ENCODE measurements at places on chromosomes 4 and X.

- DNase-seq, result no peak
Measured at GRCh38 chr4:100114909-100115308, 75.4 kb downstream of the DDIT4L start.

DNA sequence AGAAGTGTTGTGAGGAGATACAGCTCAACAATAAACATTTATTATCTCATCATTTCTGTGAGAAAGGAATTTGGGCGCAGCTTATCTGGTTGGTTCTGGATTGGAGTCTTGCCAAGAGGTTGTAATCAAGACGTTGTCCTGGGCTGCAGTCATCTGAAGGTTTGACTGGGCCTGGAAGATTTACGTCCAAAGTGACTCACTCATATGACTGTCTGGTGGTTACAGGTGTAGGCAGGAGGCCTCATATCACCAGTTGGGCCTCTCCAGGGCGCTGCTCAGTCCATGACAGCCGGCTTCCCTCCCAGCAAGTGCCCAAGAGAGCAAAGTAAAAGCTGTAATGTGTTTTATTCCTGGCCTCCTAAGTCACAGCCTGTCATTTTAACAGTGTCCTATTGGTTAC lies 106.3 kb downstream of the USP46 start:
- no peak for DNase-seq

- DNase-seq, result no peak
Measured at GRCh38 chr4:104930298-104930697, 216.4 kb upstream of the TET2 start.

DNA sequence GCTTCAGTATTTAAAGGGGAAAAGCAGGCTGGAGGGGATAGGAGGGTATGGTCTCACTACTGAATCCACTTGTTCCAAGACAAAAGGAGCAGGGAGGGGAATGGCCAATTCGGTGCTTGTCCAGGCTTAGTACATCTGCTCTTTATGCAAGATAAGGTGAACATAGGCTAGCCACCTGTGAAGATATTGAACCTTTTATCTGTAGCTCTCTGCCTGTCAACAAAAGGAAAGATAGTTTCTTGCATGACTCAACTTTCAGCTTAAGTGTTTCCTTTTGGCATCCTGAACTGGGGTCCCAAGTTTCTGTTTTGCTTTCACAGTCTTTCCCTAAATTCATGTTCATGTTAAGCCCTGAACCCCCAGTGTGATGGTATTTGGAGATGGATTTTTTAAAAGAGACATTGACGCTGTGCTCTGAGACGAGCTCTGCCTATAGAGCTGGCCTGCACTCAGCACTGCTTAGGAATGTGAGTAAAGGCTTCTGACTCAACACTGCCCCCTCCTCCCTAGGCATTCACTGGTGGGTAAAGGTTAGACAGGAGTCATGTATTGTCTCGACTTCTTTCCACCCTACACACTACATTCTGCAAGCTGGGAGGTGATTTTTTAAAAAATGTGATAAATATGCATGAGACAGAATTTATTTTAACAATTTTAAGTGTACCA lies 28.2 kb downstream of the FAM149A start:
- no peak for DNase-seq

DNA sequence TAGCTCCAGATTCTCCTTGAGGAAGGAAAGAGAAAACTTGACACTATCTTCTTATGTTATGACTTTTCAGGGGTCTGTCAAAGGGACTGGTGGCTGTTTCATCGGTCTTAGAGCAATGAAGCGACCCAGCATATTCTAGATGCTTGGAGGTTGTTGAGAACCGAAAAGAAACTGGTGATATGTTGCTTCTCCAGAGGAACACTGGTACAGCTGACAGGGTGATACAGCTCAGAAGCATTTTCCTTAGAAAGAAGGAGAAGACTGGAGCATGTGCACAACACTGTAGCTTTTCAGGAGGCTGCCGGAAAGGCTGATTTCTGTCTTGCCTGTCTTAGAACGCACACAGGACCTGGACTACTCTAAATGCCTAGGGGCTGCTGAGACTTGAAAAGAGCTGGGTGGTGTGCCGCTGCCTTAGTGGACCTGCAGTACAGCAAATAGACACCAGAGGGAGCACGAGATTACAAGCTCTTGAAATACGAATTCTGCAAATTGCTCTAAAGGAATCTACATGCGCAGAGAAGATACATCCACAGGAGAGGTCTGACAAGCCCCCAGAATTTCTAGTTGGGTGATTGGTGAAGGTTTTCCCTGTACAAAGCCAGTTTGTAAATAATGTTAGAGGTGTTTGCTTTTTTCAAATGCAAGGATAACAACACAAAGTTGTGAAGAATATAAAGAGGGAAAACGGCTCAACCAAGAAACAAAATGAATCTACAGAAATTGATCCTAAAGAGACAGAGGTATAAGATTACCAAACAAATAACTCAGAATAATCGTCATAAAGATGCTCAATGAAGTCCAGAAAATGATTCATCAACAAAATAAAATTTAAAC lies 223.1 kb upstream of the DMD start:
- no peak for DNase-seq

- no peak for DNase-seq
Measured at GRCh38 chr4:67470871-67471270, 74.4 kb downstream of the CENPC start.

DNA sequence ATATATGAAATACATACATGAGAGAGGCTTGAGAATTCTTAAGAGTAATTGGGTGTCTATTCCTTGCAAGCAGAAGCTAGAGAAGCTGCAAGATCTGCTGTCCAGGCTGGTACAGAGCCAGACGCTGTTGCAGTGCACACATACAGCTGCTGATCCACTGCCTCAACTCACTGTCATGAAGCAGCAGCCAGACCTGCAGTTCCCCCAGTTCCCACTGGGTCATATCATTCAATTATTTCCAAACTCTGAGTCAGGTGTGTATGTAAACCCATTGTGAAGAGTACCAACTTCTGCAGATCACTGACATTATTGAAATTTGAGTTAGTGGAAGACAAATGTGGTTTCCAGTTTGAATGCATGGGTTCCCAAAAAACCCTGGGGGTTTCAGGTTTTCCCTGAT lies 1212.8 kb upstream of the ADGRL3 start:
- DNase-seq, result no peak

DNA sequence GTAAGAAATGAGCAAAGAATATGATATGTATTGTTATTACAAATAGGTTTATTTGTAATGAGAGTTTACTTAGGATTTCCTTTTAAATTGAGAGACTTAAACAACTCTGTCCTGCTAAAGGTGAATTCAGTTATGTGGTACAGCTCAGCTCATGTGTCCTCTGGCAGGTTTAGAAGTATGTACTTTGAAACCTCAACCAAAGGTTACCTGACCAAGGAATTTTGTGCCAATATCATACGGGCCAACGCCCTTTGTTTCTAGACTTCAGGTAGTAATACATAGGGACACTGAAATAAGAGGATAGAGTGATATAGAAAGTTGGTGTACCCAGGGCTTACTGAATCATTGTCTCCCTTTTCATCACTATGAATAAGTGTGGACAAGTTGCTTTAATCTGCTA lies 25.7 kb downstream of the SLAIN2 start:
- DNase-seq, result no peak

GRCh38 chrX:113802837-113803236 lies 781.0 kb upstream of the HTR2C start:
- DNase-seq, result no peak

- DNase-seq, result no peak
Measured at GRCh38 chrX:15785176-15785750, 5.0 kb upstream of the ZRSR2 start.

- no peak for DNase-seq
Measured at GRCh38 chr4:4480685-4481398, 61.0 kb downstream of the STX18 start.

GRCh38 chrX:115561605-115562479 lies 868 bp downstream of the PLS3 start:
- no peak for DNase-seq

GRCh38 chr4:40840255-40840984 lies 90.7 kb downstream of the NSUN7 start:
- no peak for DNase-seq

DNA sequence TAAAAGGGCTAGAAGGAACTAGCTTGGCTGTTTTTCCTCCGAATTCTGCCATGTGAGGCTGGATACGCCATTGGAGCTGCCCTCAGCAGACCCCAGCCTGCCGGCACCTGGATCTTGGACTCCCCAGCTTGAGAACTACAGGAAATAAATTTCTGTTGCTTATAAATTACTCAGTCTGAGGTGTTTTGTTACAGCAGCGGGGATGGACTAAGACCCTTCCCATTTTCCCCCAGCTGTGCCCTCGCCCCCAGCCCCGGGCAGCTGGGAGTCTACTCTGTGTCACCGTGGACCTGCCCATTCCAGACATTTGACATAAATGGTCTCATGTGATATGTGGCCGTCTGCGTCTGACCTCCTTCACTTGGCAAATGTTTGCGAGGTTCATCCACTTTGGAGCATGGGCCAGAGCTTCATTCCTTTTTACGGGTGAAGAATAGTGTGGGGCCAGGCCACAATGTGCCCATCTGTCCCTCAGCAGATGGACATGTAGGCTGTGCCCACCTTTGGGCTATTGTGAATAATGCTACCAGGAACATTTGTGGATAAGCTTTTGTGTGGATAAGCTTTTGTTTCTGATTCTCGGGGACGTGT lies 30.7 kb upstream of the SPON2 start:
- DNase-seq, result no peak

DNA sequence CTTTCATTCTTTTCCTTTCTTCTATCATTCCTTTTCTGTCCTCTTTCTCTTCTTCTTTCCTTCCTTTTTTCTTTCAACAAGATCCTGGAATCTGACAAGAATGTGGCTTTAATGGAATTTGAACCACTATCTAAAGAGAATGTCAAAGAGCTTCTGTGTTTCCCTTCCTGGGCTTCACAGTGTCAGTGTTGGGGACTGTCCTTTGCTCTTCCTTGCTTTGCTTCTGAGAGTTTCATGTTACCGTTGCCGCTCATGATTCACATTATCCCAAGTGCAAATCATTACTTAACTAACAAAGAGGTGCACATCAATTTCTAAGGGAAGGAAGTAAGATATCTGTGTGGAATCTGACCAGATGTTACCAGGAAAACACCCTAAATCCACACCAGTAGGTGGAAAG lies 90.5 kb upstream of the DDIT4L start:
- no peak for DNase-seq

DNA sequence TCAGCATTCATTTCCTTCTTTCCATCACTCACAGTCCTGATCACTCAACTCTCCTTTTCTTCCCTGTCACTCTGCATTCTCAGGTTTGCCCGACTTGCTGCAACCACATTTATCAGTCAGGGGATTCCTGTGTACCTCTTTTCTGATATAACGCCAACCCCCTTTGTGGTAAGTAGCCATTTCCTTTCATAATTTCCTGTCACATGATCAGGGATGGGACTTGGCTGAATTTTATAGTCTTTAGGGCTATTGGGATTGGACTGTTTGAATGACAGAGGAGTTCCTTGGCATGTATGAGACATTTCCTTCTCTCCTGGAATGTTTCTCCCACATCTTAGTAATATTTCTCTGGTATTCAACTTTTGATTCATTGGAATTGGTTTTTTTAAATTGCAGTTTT lies 11.0 kb downstream of the PGM2 start:
- DNase-seq, result no peak

DNA sequence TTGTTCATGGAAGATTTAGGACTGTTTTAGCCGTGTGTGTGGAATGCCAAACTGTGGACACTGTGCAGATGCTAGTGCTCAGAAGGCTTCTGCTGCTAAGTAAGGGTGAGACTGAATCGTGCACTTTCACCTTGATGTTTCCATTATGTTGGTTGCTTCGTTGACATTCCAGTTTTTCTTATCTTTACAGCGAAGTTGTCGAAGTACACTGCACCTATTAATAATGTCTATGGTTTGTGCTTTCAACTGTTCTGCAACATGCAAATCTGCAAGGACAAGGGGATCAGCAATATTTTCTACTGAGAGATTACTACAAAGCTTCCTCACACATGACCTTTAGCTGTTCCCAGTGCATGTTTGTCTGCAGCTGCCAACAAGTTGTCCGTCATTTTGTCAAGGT lies 67.7 kb downstream of the UGT2A3 start:
- DNase-seq, result no peak

DNA sequence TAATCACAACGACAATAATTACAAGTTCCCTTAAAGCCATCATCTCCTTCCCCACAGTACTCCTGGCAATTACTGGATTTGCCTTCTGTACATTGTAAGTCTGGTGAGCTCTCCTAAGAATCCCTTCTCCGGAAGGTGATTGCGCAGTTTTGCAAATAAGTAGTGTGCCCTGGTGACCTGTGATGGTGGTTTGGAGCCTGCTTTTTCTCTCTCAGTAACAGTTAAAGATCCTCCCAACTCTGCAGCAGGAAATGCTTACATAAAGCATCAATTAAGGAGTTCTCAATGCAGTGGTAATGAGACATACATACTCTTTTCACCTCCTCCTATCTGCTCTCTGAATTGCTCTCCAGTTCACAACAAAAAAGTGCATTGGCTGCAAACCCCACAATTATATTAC lies 159.7 kb downstream of the SH2D1A start:
- no peak for DNase-seq

DNA sequence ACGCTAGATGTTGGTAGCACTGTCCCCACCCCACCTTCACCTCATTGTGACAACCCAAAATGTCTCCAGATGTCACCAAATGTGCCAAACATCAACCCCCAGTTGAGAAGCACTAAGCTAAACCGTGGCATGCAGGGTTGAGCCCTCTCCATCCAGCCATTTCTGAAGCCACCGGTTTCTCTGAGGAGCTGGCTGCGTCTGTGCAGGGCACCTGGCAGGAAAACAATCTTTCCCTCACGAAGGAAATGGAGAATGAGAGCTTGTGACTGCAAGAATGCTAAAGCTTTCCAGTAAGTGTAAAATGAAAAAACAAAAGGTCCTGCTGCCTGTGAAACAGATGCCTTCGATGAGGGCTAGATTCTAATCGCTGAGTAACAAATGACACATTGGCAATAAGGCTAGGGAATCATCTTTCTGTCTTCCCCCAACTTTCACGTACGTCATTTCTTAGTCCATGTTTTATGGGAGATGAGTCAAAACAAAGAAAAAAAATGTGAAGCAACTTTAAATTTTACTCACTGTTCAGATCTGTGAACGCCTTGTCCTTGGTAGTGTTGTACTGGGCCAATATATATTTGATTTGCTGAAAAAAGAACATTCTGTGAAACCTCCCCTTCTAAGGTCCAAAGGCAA lies 59.9 kb downstream of the PROM1 start:
- DNase-seq, result no peak

DNA sequence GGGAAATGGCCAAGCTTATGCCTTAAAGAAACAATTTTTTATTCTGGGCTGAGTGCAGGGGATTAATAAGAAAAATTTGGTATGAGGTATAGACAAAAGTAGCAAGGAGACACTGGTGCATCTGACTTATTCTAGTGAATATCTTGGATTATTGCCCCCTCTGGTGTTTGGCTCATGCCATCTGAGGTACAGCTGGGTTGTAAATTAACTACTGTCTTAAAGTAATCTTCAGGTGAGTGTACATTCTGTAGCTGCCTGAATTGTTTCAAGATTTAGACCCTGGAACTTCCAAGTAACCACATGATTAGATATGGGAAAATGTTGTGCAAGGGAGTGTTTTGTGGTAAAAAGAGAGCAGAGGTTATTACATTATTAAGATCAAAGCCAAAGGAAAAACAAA lies 988.7 kb downstream of the FAM133A start:
- no peak for DNase-seq

- DNase-seq, result no peak
Measured at GRCh38 chrX:141814213-141814857, 23.8 kb upstream of the MAGEC3 start.

Data from stimulated activated CD8-positive, alpha-beta memory T cell treated with anti-CD3 and anti-CD28 coated beads, Interleukin-4, amount 100 ng/mL, for 1 hour (primary cell).